DMS79 treated with DMSO at 0.1 percent for 48 hours (cell line): ENCODE measurements at places on chromosomes 5 and 9.

DNA sequence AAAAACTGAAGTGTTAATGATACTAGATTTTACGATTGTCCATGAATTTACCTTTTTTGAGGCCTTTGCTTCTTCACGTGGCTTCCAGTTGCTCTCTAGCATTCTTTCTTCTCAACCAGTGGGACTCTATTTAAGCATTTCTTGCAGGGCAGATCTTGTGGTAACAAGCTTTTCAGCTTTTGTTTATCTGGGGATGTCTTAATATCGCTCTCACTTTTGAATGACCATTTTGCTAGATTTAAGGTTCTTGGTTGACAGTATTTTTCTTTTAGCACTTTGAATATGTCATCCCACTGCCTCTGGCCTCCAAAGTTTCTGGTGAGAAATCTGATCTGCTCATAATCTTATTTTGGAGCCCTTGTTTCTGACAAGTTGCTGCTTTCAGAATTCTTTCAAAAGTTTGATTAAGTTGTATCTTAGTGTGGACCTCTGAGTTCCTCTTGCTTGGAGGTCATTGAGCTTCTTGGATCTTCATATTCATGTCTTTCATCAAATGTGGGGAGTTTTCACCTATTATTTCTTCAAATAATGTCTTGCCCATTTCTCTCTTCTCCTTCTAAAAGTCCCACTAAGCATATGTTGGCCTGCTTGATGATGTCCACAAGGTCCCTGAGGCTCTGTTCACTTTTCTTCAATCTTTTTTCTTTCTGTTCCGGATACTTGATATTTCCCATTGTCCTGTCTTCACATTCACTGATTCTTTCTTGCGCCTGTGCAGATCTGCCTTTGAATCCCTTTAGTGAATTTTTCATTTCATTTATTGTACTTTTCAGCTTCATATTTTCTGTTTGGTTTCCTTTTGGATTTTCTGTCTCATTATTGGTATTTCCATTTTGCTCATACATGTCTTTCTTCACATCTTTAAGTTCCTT is 8.8 kb downstream of the EXOC3 start:
- no peak for DNase-seq

DNA sequence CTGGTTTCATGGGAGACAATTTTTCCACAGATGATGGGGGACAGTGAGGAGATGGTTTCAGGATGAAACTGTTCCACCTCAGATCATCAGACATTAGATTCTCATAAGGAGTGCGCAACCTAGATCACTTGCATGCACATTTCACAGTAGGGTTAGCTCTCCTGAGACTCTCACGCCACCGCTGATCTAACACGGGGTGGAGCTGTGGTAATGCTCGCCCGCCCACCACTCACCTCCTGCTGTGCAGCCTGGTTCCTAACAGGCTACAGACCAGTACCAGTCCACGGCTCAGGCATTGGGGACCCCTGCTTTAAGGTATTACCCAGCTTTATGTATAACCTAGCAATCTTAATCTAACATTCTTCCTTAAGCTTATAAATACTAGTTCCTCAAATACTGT is 35.6 kb downstream of the TTC39B start:
- no peak for DNase-seq

- no peak for DNase-seq
Measured at GRCh38 chr9:22119522-22120158, 110.5 kb upstream of the CDKN2B start.

DNA sequence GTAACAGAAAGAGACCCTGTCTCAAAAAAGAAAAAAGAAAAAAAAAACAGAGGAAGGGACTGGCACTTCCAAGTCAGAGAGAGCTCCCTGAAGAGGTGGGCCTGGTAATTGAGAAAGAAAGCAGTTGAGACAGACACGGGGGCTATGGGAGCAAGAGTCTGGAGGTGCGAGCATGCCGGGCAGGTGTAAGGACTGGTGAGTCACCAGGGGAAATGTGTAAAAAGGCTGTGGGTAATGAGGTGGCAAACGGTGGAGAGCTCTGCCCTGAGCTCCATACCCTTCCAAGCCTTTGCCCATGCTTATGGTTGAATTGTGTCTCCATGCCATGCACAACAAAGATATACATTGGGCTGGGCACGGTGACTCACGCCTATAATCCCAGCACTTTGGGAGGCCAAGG is 18.0 kb upstream of the JADE2 start:
- DNase-seq = no peak

DNA sequence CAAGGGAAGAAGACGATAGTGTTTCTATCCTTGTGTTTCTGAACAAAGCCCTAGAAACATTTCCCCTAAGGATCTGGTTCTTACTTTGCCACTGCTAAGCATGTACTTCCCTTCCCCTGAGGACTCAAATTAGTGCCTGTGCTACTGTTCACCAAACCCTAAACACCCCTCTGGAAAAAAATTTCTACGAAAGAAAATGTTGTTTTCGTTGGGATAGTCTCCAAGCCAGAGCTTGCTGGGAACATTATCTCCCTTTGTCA is 294.6 kb downstream of the BNC2 start:
- no peak for DNase-seq

GRCh38 chr9:107721705-107722245 is 232.2 kb upstream of the KLF4 start:
- DNase-seq = no peak

DNA sequence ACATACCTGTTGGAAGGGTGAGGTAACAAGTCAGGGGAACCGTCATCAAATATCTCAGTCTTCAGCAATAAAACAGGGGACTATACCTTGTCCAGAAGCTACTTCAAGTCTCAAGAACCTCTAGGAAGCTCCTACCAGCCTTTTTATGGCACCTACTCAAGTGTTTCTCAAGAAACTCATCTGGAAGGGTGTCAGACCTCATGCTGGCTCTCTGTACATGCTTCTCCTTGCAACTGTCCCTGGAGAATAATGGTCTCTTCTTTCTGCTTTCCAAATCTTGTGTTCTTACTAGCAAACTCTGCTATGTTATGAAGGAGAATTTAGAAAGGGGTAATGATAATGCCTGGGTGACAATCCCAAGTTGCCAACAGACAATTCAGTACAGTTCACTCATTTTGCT is 8.3 kb upstream of the PTAR1 start:
- no peak for DNase-seq
